ENCODE measurements at places on chromosomes 7 and 10. TPM values are rescaled to one million over a fixed set of nuclear protein-coding genes. Genes with fewer than 3 reads are reported as not detected.

Gene FAM171A1
- total RNA-seq = not detected

Gene ZNF425
- total RNA-seq = 1.1 TPM

Gene AKR1C3
- total RNA-seq = not detected

Gene FAM24A
- total RNA-seq = not detected

Gene IL2RA
- total RNA-seq = 27.5 TPM

Gene OR2A42
- total RNA-seq = not detected

Gene GRM8
- total RNA-seq = not detected

Gene GPR15LG
- total RNA-seq = not detected

Gene CLIP2
- 6.3 TPM for total RNA-seq

Gene PRPS1L1
- not detected for total RNA-seq

Gene ANKRD30A
- total RNA-seq = not detected

Gene BRI3
- total RNA-seq = 49.8 TPM

Gene MBL2
- total RNA-seq = not detected

Gene SPACDR
- 2.4 TPM for total RNA-seq

Gene GFRA1
- not detected for total RNA-seq

Gene BBIP1
- total RNA-seq = 34.8 TPM

Gene EPO
- total RNA-seq = not detected

Gene GNAT3
- not detected for total RNA-seq

Gene ICA1
- 0.49 TPM for total RNA-seq

Gene EPHB6
- 0.33 TPM for total RNA-seq
